ENCODE measurements at places on chromosomes 4 and X.
A peak's percentile ranks its signal among the peaks of the same experiment; 100 is the strongest.

DNA sequence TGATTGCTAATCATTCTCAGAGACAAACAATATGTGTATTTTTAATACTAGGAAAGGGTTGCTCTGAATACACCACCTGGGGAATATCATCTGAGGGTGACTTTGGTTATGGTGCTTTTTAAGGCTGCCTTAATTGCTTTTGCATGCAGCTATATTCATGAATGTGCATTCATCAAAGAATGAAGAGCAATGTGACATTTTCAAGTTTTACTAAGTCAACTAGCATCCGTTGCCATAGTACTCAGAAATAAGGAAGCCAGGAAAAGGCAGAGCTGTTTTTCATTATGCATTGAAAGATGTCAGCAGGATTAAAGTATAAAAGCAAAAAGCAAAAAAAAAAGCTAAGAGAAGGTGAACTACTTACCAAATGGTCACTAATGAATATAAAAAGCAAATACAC is 67.4 kb upstream of the PCDH18 start:
- DNase-seq: no peak

- DNase-seq: no peak
These were observed 5.5 kb upstream of the TLR10 start for GRCh38 chr4:38788317-38788716.

DNA sequence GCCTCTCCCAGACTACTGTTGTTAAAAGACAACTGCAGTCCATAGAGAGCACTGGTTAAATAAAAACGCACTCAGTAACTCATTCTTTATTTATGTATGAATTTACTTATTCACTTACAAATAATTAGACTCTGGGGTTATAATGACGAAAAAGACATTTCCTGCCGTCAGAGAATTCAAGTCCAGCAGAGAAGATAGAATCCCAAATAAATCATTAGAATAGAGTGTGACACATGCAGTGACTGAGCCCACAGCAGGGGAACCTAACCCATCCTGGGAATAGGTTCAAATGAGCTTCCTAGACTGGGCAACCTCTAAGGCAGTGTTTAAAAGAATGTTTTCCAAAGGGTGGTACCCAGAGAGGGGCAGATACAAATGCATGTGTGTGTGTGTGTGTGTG is 53.9 kb downstream of the FGFBP1 start:
- no peak for DNase-seq

DNA sequence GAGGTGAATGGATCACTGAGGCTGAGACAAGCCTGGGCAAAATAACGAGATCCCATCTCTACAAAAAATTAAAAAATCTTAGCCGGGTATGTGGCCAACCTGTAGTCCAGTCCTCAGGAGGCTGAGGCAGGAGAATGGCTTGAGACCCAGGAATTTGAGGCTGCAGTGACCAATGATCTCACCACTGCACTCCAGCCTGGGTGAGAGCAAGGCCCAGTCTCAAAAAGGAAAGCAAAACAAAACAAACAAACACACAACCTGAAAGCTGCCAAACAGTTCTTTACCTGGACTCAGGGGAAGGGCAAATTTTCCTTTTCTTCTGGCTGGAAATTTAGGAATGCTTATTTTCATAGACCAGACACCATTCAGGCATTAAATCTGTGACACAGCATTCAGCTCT is 163.1 kb upstream of the FAT1 start:
- DNase-seq: no peak

DNA sequence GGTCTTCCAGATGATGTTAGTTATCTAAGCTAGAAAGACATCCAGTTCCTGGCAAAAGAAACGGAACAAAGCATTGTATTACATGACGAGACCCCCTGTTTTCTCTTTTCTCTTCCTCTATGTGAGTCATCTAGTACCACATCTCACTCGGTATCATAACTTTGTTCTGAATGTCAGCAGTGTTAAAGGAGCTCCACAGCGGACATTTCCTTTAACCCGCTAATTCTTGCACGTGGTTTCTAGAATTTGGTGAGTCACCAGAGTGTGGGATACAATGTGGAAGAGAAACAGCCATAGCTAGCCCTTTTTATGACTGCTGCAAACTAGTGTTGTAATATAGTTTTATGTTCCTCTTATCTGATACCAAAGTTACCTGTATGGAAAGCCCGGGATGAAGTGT is 243.7 kb downstream of the TENM3 start:
- no peak for DNase-seq

DNA sequence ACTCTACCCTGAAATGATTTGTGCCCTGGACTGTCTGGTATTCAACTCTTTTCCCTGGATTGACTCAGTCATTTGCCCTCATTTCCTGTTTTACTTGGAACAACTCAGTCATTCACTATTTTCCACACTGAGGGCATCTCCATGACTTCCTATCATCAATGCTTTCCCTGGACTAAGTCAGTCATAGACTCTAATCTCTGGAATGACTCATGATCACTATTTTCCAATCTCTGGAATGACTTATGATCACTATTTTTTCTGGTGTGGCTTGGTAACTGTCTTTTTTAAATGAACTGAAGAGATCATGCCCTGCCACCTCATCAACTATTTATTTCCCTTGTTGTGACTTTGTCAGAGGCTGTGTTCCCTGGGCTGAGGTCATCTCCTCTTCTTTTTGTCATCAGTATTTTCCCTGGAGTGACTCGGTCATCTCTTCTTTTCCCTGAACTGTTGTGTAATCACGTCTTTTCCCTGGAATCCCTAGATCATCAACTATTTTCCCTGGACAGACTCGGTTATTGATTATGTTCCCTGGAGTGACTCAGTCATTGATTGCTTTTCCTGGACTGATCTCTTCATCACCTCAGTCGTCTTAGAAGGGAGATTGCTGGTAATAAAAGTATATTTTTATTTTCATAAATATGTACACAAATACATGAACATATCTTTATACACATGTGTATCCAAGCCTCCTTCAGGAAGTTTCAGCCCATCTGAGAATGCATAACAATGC is 327.1 kb upstream of the VCX start:
- no peak for DNase-seq

- DNase-seq: no peak
These were observed 92.5 kb downstream of the GASK1B start for GRCh38 chr4:158080354-158080753.

- no peak for DNase-seq
These were observed 256.2 kb downstream of the TRAM1L1 start for GRCh38 chr4:116829187-116829586.

DNA sequence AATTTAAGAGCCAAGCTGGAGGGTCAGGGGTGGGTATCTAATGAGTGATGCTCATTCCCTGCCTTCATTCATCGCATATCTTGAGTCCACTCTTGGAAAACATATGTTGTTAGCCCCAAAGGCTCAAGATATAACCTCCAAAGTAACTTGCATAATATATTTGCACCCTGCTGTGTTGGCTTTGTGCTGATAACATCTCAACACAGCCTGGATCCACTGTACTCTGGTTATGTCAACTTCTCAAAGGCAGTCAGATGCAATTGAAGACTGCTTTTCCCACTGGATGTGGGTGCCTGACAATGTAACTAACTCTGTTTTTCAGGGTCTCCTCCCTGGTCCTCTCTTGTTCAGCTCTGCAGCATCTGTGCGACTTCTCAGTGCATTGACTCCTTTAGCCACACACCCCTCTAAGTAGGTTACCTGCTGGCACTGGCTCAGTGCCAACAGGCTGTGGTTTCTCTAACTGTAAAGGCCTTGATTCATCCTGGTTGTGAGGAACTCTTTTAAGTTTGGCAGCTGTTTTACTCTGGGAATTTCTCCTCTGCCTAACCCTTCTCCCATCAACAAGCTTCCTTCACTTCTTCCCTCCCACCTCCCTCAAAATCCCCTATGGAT is 28.1 kb downstream of the SLC16A2 start:
- peak; percentile 33 for DNase-seq

- peak; percentile 69 for DNase-seq
These were observed at the start of gene MPP1 for GRCh38 chrX:154804957-154805695. TSS of gene MPP1 (minus strand) at chrX:154805485. CDS start at chrX:154805373, 112 bp downstream.

DNA sequence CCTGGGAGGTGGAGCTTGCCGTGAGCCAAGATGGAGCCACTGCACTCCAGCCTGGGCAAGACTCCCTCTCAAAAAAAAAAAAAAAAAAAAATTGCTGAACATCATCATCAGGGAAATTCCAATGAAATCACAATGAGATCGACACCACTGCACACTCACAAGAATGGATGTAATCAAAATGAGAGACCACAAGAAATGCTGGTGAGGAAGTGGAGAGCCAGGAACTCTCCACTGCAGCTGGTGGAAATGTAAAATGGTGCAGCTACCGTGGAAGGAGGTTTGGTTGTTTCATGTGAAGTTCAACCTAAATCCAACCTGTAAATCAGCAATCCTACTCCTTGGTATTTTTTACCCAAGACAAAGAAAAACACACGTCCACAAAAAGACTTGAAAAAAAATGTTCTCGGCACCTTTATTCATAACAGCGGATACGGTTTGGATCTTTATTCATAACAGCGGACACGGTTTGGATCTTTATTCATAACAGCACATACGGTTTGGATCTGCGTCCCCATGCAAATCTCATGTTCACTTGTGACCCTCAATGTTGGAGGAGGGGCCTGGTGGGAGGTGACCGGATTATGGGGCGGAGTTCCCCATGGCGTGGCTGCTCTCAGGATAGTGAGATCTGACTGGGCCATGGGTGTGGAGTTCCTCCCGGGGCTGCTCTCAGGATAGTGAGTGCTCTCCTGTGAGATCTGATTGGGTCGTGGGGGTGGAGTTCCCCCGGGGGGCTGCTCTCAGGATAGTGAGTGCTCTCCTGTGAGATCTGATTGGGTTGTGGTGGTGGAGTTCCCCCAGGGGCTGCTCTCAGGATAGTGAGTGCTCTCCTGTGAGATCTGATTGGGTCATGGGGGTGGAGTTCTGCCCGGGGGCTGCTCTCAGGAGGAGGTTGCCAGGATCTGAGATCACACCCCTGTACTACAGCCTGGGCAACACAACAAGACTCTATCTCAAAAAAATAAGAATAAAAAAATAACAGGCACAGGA is 7.7 kb downstream of the GAK start:
- DNase-seq: no peak

GRCh38 chr4:39274503-39274902 is 91.7 kb downstream of the RFC1 start:
- no peak for DNase-seq

DNA sequence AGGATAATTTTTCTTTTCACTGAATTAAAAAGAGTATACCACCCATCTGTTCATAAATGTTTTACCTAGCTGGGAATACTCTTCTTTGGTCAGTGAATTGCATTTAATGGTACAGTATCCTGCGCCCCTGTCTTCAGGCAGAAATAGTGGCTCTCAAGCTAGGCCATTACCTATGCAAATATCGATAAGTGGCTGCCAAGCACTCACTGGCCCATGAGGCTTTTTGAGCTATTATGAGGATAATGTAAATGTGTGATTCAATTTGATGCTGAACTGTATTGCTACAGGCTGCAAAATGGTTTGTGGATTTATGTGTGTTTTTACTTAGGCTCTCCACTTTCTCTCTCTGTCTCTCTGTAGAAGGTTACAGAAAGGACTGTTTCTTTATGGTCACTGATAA is 30.1 kb upstream of the MTMR1 start:
- no peak for DNase-seq

GRCh38 chrX:151879856-151880255 is 32.8 kb upstream of the MAGEA4 start:
- no peak for DNase-seq

GRCh38 chr4:184420881-184421416 is 53.4 kb downstream of the IRF2 start:
- no peak for DNase-seq

DNA sequence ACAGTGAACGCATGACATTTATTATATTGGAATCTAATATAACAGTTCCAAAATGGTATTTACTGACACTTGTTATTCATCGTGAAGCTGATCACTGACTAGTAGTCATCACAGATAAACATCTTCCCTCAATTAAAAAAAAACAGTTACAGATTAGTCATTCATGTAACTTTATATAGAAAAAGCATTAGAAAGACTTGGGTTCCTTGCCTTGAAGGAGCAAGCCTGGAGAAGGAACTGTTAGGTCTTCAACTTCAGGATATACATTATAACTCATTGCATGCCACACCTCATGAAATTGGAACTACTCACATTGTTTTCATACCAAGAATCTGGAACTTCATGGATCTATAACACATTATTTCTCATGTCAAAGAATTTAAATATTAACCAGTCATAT is 317.7 kb downstream of the CCSER1 start:
- no peak for DNase-seq

GRCh38 chr4:41430792-41431191 is 107.2 kb upstream of the LIMCH1 start:
- no peak for DNase-seq

- no peak for DNase-seq
These were observed 359.9 kb upstream of the F9 start for GRCh38 chrX:139170526-139171173.

DNA sequence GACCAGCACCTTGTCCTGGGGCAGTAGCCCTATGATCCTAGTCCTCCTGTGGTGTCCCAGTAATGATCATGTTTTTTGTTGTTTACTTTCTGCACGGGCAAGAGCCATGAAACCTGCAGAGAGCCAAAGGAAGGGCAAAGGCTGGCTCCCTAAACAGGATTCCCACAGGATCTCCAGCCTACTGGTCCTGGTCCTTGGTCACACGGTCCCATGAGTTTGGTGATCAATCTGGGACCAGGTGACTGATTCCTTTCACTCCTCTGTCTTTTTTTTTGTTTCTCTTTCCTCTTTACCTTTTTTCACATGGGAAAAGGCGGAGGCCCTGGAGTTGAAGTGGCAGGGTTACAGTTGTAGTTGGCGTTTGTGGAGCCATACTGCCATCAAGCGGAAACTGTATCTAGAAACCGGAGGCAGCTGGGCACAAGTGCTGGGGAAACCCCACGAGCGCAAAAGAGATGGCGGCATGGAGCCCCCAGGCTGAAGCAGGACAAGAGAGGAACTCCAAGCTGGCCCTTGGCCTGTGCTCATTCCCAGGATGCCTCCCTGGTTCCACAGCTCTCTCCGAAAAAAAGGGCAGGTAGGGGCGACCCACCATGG is 34.6 kb downstream of the NBDY start:
- peak; percentile 85 for DNase-seq

- DNase-seq: no peak
These were observed 102.1 kb upstream of the AP1S2 start for GRCh38 chrX:15956681-15957080.

DNA sequence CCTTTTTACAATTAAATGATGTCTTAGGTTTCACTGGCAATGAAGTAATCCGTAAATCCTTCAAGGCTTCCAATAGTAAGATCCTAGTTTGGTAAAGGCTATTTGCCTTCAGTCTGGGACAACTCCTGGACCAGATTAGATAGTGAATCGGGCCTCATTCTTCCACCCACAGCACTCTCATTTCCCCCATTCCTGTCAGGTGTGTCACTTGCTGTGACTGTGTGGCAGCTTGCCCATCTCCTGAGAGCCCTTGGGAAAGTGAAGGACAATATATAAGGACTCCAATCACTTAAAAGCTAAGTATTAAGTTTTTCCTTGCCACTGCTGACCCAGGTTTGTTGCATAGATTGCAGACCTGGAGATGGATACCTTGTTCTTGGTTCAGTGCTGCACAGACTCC is 3.3 kb upstream of the GASK1B start:
- no peak for DNase-seq

- no peak for DNase-seq
These were observed 5.9 kb downstream of the ZAR1 start for GRCh38 chr4:48495941-48496340.

- no peak for DNase-seq
These were observed 88.3 kb downstream of the FHDC1 start for GRCh38 chr4:153024466-153024865.

All from activated CD4-positive, alpha-beta T cell treated with anti-CD3 and anti-CD28 coated beads for 4 hours (primary cell).